Activated CD8-positive, alpha-beta memory T cell treated with anti-CD3 and anti-CD28 coated beads for 1 hour (primary cell): ENCODE measurements at places on chromosomes 5 and 9.

DNA sequence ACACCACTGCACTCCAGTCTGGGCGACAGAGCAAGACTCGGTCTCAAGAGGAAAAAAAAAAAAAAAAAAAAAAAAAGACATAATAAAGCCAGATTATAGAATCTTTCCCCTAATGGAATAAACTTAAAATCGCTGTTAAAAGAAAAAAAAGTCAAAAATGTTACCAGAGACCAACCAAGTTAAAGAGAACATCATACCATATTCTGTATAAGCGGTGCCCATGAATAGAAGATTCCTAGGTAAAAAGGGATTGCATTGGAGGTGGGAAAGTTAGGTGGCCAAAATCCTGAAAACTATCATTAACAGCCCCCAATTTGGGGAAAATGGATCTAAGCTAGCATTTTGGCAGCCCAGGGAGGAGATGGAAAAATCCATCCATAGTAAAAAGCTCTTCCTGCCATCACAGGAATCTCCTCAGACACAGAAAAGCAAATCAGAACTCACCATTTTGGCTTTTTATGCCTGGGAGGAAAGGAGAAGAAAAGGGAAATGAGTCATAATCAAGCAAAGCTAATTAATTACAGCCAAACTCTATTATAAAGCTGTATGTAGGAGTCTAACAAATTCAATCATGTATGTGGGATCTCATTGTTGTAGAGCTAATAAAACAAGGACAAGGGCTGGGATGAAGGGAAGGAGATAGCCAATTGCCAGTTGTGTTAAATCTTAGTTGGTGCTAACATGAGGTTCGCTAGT, 363.8 kb downstream of the ARL15 start:
- no peak for DNase-seq

DNA sequence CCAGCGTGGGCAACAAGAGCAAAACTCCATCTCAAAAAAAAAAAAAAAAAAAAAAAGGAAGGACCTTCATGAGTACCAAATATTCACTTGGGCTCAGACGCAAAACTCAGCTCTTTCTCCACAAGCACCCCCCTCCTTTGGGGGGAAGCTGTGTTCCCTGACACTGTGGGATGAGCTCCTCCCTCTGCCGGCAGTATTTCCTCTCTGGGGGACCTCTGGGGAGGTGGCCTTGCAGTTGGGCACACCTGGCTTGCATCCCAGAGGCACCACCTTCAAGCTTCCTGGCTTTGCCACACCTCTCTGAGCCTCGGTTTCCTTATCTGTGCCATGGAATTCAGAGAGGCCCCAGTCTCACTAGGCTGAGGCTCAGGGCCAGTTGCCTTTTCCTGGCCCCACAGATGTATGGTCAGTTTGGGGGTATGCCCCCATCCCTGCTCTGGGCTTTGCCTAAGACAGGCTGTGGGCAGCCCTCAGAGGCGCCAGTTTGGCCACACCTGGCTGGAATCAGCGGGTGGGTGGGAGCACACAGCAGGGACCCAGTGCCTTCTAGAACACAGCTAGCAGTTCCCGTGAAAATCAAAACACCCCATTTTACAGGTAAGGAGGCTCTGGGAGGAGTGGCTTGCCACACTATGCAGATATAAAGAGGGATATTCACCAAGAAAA, 157.5 kb upstream of the IER5L start:
- no peak for DNase-seq

GRCh38 chr5:73378070-73378469, 70.5 kb downstream of the FOXD1 start:
- DNase-seq, result no peak

DNA sequence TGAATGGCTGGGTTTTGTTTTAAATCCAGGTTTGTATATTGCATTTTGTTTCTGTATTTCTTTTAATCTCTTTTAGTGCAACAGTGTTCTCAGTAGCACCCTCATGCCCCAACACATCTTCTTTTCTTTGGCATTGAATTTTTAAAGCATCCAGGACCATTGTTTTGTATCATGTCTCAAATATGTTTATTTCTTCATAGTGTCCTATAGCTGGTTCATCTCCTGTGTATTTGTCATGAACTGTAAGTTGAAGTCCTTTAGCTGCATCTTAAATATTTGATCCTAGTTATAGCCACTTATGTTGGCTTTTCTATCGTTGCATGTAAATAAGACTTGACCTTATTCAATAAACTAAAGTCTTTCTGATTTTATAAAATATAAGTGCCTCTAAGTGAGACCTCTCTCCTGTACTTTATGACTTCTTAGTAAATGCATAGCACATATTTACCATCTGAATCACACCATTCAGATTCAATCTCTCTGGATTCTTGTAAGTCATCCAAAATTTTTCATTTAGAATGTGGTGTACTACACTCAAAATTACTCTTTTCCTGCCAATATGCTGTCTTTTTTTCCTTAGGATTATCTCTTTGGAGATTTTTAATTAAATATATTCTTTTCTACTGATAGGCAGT, 21.0 kb upstream of the ERCC6L2 start:
- no peak for DNase-seq

- no peak for DNase-seq
Measured at GRCh38 chr9:101167490-101168134, 139.1 kb downstream of the PLPPR1 start.

DNA sequence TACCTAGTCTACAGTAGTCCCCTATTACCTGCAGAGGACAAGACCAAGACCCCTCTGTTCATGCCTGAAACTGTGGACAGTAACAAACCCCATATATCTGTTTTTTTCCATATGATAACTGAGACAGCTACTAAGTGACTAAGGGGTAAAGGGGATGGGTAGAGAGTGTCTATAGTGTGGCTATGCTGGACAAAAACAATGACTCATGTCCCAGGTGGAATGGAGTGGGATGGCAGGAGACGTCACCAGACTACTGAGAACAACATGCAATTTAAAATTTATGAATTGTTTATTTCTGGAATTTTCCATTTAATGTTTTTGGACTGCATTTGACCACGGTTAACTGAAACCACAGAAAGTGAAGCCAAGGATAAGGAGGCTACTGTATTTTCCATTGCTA, 171.8 kb downstream of the AGTPBP1 start:
- no peak for DNase-seq

- DNase-seq, result no peak
Measured at GRCh38 chr9:120230227-120230626, 349.7 kb downstream of the CDK5RAP2 start.

- no peak for DNase-seq
Measured at GRCh38 chr5:178323541-178323865, 90.9 kb upstream of the PHYKPL start.

DNA sequence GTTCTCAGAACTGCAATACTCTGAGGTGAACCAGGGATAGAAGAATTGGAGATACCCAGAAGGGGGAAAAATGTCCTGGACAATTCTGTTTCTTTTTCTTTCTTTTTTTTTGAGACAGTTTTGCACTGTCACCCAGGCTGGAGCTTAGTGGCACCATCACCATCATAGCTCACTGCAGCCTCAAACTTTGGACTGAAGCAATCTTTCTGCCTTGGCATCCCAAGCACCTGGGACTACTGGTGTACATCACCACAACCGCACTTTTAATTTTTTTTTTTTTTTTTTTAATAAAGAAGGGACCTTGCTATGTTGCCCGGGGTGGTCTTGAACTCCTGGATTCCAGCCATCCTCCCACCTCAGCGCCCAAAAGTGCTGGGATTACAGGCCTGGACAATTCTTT, 1.9 kb downstream of the EMB start:
- no peak for DNase-seq

- DNase-seq, result no peak
Measured at GRCh38 chr9:27059907-27060306, 49.1 kb upstream of the TEK start.

- DNase-seq, result no peak
Measured at GRCh38 chr9:12095931-12096330, 597.3 kb upstream of the TYRP1 start.

- DNase-seq, result no peak
Measured at GRCh38 chr5:1722877-1723276, 76.8 kb downstream of the MRPL36 start.
